ENCODE measurements at places on chromosomes 5 and 9. TPM values are rescaled to one million over a fixed set of nuclear protein-coding genes. Genes with fewer than 3 reads are reported as not detected.

- peak overlapping the region; percentile 73 for H3K27ac ChIP-seq
- peak overlapping the region; percentile 77 for H3K4me3 ChIP-seq
- H3K36me3 ChIP-seq: peaks cover 4% of the 10 kb centered on the region
- no peaks in the 10 kb centered on the region for H3K27me3 ChIP-seq
- DNase-seq: peak; percentile 26
- H3K4me1 ChIP-seq: peaks cover 9% of the 10 kb centered on the region
Observed at GRCh38 chr5:37248421-37248969, 681 bp downstream of the CPLANE1 start.

The ACTBL2 gene
- not detected for total RNA-seq

The LHX3 gene
- total RNA-seq: not detected

GRCh38 chr9:101977614-101978210 is 239.3 kb upstream of the GRIN3A start:
- H3K4me1 ChIP-seq: no peaks in the 10 kb centered on the region
- no peak for DNase-seq
- H3K4me3 ChIP-seq: no peak overlapping the region
- no peak overlapping the region for H3K27ac ChIP-seq
- no peaks in the 10 kb centered on the region for H3K36me3 ChIP-seq

The SLC36A2 gene
- not detected for total RNA-seq

The POU5F2 gene
- total RNA-seq: 1.1 TPM

The SELENOP gene
- 0.55 TPM for total RNA-seq

All from activated CD8-positive, alpha-beta T cell treated with anti-CD3 and anti-CD28 coated beads, Interleukin-2, amount 10 ng/mL, durations not matched to agents 7 days and 5 days (primary cell).